ENCODE measurements at places on chromosomes 2 and 18.

DNA sequence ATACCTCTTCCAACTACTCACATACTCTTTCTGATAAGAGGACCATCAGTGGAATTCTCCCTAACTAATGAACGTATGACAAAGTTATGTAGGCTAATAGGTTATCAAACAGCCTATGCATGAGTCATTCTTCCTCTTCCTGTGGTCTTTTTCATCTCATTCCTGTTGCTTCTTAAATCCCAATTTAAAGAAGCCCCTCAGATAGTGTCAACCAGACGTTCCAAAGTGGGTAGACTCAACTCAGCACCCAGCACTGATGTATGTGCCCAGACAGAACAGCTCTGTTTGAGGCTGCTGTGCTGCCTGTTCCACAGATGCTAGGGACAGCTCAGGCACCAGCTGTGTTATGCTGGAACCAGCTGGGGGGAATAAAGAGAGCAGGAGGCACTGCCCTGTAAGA, 52.6 kb downstream of the CXCR4 start:
- no peak for DNase-seq

- no peak for DNase-seq
Observed at GRCh38 chr2:45885171-45885621, 233.7 kb downstream of the PRKCE start.

DNA sequence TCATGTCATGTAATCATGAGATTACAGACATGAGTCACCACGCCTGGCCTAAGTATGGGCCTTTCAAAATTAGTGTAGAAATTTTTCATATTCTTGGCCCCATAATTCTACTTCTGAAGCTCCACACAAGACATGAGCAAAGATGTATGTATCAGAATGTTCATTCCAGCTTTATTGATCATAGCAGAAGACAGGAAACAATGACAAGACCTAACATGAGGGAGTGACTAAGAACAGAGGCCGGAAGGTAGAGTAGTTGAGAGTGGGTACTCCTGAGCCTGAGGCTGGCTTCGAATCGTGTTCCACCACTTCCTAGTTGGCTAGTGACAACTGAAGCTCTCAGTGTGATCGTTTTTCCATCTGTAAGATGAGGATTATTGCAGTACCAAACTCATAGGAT, 89.3 kb downstream of the ARMC9 start:
- no peak for DNase-seq

DNA sequence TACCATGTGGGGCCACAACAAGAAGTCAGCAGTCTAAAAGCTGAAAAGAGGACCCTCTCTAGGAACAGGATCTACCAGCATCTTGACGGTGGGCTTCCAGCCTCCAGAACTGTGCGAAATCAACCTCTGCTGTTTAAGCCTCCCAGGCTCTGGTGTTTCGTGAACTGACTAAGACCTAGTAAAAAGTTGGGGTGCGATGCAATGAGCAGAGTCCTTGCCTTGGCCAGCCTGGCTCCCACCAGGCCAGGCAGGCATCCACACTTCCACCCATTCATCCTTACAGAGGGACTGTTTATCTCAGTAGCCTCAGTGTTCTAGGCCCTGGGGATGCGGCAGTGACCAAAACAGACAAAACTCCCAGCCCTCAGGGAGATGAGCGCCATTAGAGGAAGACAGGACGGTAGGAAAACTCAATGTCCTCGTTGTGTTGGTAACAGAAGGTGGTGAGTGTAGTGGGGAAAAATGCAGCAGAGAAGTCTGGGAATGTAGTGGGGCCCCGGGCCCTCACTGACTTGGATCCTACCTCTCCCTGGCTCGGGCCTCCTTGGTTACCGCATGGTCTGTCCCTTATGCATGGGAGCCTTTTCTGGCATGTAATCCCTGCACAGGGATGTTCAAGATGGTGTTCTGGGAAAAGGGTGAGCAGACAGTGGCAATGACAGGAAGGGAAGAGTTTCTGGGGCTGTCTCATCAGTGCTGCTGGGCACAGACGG, 271.8 kb upstream of the HS6ST1 start:
- DNase-seq = no peak

- DNase-seq = no peak
Observed at GRCh38 chr2:159088906-159089305, 120.5 kb downstream of the TANC1 start.

DNA sequence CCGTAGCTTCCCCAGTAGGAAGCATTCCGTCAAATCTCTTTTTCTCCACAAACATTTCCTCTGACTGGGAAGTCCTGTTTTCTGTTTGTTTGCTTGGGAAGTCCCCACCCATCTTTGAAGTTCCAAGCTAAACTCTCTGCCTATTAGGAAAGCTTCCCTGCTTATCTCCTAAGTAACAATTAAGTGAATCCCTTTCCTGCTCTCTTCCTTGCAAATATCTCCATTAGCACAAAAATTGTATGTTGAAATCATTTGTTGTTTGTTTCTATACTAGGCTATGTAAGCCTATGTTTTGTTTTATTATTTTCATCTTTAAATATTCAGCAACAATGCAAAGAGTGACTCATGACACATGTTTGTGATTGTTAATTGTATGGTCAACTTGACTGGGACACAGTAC, 812.6 kb upstream of the LRATD1 start:
- no peak for DNase-seq

Measured in HuH-7.5 (cell line).